Stomach (tissue), 19 donors: ENCODE measurements at places on chromosomes 12 and 14. TPM values are rescaled to one million over a fixed set of nuclear protein-coding genes. Genes with fewer than 3 reads are reported as not detected.

DNA sequence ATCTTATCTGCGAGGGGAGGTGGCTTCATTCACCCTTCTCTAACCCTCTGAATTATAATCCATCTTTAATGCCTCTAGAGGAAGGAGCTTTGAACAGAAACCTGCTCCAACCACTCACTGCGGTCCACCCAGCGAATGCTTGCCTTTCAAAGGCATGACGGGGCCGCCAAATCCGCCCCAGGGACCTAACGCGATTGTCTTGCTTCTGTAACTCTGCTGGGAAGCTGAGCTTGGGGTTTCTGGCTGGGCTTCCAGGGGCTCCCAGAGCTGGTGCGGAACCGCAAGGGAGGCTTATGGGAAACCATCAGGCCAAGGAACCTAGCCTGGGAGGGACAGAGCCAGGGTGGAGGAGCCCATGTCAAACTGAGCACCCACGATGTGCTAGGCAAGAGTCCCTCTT lies 231.2 kb upstream of the LHX5 start:
- no peaks in the 10 kb centered on the region for H3K36me3 ChIP-seq
- no peak overlapping the region for H3K4me3 ChIP-seq
- DNase-seq: no peak
- no peak overlapping the region for H3K27ac ChIP-seq

DNA sequence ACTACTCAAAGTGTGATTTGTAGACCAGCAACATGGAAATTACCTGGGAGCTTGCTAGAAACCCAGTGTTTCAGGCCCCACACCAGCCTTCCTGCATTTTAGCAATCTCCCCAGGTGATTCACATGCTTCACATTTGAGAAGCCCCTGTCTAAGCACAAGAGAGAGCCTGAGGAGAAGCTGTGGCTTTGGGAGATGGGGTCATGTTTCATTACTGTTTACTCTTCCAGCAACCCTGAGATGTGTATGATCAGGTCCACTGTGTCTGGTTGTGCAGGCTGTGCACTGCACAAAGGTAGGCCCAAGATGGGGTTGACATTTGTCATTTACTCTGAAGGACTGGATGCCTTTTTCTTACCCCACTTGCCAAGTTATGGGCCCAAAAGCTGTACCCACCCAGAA lies 190.1 kb downstream of the SLC41A2 start:
- H3K4me1 ChIP-seq: no peaks in the 10 kb centered on the region
- no peaks in the 10 kb centered on the region for H3K36me3 ChIP-seq
- no peak overlapping the region for H3K4me3 ChIP-seq
- no peak overlapping the region for H3K27ac ChIP-seq
- no peaks in the 10 kb centered on the region for H3K27me3 ChIP-seq

Gene CIDEB
- total RNA-seq: 5.0 TPM

GRCh38 chr12:11761869-11762567 lies 112.5 kb downstream of the ETV6 start:
- no peaks in the 10 kb centered on the region for H3K27me3 ChIP-seq
- peaks cover 93% of the 10 kb centered on the region for H3K4me1 ChIP-seq
- no peak for DNase-seq
